Activated T-cell treated with anti-CD3 and anti-CD28 coated beads, Interleukin-2, amount 50 U/mL, for 72 hours (primary cell): ENCODE measurements at places on chromosomes 11 and 22.

GRCh38 chr22:46129390-46130041, 20.8 kb upstream of the PPARA start:
- DNase-seq: no peak

- DNase-seq: no peak
Measured at GRCh38 chr11:118238421-118238820, 13.6 kb upstream of the JAML start.

GRCh38 chr11:2579315-2580060, 120.3 kb downstream of the KCNQ1OT1 start:
- no peak for DNase-seq

DNA sequence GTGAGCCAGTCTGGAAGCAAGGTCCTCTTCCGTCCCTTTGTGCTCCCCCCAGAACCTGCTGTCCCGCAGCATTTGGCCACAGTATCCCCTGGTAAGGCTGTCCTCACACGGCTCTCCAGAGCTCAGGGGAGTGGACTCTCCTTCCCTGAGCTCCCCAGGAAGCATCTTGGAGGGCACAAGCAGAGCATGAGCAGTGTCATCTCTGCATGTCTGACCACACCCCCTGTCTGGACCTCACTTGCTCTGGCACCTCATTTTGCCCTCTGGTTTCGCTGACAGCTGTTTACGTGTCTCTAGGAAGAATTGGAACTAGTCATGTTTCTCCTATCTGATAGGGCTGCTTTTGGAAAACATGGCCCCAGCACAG, 15.5 kb downstream of the DCPS start:
- no peak for DNase-seq

- DNase-seq: no peak
Measured at GRCh38 chr11:80065086-80065485, 624.3 kb upstream of the TENM4 start.

DNA sequence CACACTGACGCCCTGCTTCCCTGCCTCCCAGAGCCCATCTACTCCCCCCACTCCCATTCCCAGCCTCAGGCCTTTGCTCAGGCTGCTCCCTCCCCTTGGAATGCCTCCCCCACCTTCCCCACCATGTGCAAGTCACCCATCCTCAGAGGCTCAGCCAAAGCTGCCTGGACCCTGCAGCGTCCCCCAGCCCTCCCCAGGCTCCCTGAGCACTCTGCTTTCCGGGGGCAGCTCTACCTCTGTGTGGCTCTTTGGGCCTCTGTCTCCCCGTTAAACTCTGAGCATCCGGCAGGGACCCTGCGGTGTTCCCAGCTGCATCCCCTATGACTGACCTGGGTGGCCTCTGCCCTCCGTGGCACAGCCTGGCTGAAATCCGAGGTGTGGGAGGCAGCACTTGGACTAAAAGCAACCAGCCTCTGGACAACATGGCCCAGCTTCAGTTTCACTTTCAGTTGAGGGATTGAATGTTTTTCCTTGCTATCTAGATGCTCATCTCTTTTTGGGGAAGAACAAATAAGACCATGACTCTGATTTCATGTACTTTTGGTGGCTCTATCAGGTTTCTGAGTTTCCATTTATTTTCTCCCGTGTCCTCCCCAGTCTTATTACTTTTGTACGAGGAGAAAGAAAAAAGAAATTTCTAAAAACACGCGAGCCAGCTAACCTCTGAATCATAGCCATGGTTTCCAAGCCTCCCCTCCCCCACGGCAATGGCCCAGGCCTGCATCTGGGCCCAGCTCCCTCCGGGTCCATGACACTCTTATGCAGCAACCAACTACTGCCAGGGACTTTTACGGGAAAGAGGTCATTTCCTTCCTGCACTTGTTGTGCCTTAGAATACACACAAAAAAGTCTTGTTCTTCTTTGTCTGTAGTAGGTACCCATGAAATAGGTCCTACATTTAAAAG, 3.8 kb downstream of the APOL3 start:
- peak; percentile 84 for DNase-seq

DNA sequence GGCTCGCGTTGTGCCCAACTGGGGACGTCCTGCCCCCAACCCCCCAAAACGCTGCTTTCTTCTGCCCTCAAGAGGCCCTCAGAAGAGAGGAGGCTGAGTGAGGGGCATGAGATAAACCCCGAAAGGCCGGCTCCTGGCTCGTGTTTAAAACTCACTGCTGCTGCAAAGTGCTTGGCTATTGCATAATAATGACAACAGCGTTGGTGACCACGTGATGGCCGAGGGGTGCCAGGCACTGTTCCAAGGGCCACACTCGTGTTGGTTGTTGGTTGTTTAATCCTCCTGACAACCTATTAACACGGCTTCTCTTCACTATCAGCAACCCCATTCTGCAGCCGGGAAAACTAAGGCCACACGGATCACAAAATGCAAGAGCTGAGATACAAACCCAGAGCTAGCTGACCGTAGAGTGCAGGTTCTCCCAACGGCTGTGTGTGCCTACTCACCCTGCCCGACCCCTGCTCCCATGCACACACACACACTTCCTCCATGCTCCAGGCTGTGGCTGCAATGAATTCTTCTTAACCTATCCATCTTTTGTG, 51.0 kb downstream of the ANO1 start:
- DNase-seq: no peak

- peak; percentile 82 for DNase-seq
Measured at GRCh38 chr22:22753526-22754267, 109.3 kb downstream of the GGTLC2 start.

GRCh38 chr11:65388731-65389130, 2.3 kb downstream of the FRMD8 start:
- no peak for DNase-seq

- DNase-seq: no peak
Measured at GRCh38 chr11:20061776-20062175, 98.5 kb downstream of the DBX1 start.

DNA sequence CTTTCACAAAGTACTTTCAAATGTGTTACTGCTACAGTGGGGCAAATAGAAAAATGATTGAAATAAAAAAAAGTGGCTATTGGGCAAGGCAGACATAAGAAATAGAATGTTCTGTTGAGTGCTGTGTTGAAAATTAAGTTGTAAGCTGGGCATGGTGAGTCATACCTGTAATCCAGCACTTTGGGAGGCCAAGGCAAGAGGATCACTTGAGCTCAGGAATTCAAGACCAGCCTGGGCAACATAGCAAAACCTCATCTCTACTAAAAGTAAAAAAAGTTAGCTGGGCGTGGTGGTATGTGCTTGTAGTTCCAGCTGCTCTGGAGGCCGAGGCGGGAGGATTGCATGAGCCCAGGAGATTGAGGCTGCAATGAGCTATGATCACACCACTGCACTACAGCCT, 26.9 kb upstream of the LDHA start:
- DNase-seq: no peak

GRCh38 chr11:38131535-38131934, 1533.5 kb upstream of the RAG2 start:
- DNase-seq: no peak

DNA sequence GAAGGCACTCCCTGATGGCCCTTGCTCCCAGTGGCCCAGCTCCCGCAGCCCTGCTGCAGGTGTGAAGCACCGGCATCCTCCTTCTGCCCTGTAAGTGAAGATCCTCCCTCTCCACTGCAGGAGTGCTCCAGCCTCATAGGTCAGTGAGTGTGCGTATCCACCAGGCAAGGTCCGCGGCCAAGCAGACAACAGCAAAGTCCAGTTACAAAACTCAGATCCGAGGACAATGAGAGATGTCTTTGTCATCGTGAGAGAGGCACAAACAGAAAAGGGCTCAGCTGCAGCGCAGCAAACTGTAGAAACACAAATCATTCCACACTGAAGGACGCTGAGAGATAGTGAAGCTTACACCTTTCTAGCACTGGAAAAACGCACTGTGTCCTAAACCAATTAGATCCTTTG, 46.1 kb downstream of the MYH9 start:
- DNase-seq: no peak

DNA sequence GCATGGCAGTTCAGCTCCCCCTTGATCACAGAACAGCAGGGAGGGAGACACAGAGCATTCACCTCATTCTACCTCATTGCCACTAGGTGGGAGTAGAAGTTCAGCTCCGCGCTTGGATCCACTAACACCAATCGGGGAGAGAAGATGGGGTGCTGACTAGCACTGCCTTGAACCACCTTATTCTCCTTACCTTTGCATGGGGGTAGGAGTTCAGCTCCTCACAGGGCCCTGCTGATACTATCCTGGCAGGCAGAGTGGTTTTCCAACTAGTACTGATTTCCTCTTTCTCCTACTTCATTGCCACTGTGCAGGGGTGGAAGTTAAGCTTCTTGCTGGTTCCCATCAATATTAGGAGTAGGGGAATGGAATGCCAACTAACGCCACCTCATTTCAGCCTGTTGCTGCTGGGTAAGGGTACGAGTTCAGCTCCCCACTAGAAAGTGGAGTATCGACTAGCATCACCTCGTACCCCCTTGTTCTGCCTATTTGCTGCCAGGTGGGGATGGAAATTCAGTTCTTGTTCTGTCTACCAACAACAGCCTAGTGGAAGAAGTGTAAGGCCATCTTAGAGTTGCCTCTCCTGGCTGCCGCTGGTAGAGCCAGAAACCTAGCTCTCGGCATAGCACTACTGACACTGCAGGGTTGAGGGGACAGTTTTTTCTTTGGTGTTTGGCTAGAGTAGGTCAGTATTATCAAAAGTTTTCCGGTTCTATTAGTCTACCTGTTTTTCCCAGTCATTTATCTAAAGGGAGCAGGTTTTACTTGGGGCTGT, 550.9 kb upstream of the CCDC90B start:
- DNase-seq: peak; percentile 23

DNA sequence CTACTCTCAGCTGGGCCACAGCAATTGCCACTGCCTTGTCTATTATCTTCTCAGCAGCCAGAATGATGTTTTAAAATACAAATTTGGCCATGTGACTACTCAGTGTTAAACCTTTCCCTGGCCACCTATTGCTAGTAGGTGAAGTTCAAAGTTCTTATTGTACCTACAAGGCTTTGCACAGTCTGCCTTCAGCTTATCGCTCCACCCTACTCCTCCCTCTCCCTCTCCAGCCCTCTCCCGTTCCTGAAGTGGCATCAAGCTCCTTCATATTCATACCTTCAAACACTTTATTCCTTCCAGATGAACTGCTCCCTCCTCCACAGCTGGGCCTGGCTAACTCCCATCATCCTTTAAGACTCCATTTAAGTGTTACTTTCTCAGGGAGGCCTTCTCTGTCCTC, 37.3 kb downstream of the OR10A6 start:
- DNase-seq: no peak

- DNase-seq: no peak
Measured at GRCh38 chr11:117794135-117794534, 2.9 kb downstream of the DSCAML1 start.

- no peak for DNase-seq
Measured at GRCh38 chr11:17978553-17979287, 34.1 kb downstream of the SERGEF start.

DNA sequence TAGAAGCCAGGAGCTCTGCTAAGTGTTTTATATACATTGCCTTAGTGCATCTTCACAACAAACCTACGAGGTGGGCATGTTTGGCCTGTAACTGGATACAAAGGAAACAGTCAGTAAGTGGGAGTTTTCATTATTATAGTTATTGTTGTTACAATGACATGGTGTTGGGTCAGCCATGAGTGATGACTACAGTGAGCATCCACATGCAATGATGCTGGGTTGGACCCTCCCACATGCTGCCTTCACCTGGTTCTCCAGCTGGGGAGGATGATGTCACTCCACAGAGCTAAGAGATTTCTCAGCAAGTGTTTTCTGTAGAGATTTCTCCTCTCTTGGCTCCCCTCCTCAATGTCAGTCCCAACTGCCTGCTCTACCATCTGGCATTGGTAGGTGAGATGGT, 59.3 kb downstream of the EHF start:
- DNase-seq: no peak

GRCh38 chr22:32203181-32204039, 1.5 kb downstream of the RFPL2 start:
- DNase-seq: peak; percentile 29

GRCh38 chr22:40749829-40750228, 69.3 kb downstream of the SLC25A17 start:
- no peak for DNase-seq

GRCh38 chr11:86696451-86696850, 24.0 kb upstream of the ME3 start:
- DNase-seq: no peak

- DNase-seq: peak; percentile 39
Measured at GRCh38 chr11:73359930-73360742, 16.1 kb upstream of the RELT start.

GRCh38 chr22:36359470-36359996, 28.2 kb downstream of the MYH9 start:
- no peak for DNase-seq

DNA sequence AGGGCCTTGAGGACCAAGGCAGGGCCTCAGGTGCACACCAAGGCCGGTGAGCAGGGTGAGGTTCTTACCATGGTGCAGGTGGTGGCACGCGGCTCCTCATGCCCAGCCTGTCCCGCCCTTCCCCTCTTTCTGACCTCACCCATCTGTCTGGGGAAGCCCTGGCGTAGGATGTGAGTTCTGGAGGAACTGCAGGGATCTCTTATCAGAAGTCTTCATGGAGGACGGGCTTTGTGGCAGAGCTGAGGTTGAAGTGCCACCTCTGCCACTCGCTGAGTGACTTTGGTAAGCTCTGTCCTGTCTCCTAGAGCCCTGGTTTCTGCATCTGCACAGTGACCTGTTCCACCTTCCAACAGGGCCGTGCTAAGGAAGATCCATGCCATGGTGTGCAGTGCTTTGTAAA, 49.1 kb downstream of the LRRC32 start:
- DNase-seq: no peak

DNA sequence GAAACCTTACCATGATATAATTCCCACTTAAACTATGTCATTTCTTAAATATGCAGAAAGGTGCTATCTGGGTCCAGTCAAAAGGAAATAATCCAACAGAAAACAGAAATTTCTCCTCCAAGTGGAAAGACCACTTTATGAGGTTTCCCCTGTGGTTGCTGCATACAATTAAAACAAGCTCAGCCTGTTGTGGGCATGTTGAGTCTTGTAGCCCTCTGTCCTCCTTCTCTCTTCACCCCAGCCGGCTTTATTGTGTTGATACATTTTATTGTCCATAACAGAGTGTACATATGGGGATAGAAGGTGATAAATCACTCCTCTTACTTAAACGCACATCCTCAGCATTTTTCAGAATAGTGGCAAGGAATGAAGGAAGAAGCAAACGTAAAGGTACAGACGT, 126.0 kb upstream of the MTNR1B start:
- no peak for DNase-seq

GRCh38 chr11:26851696-26852095, 129.8 kb upstream of the SLC5A12 start:
- DNase-seq: no peak

DNA sequence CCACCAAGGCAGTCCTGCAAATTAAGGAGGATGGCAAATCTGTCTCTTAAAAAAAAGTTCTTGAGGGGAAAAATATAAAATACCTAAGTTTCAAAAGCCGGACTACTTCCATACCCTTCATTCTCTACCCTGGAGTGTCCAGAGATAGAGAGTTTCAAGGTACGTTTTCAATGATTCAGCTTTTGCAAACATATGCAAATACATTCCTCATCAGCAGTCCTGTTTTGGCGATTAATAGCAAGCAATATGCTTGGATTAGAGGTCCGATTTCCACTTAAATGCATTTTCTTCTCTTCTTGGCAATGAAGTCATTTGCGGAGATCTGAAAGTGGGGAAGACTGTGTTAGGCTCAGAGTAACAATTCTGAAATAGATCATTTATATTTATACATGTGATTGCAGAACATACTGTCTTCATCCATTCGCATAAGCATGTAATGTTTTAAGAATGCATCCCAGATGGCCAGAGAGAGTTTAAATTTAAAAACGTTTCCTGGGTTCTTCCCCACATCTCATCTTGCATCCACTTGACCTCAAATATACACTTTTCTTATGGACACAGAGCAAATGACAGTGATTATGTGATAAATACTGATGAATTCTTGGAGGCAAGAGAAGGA, 13.8 kb upstream of the TFIP11 start:
- DNase-seq: no peak
